ENCODE measurements at places on chromosomes 3 and 15. TPM values are rescaled to one million over a fixed set of nuclear protein-coding genes. Genes with fewer than 3 reads are reported as not detected.

The AGBL1 gene
- under 0.01 TPM for total RNA-seq

The RTP4 gene
- 2.2 TPM for total RNA-seq

The ZNF660 gene
- 0.21 TPM for total RNA-seq

The IGSF10 gene
- 0.10 TPM for total RNA-seq

The ST3GAL6 gene
- total RNA-seq = 5.5 TPM

The SERPINI2 gene
- total RNA-seq = not detected

The GREM1 gene
- 0.10 TPM for total RNA-seq

The TUSC7 gene
- total RNA-seq = not detected

The ALCAM gene
- 13.4 TPM for total RNA-seq

The CLDN18 gene
- under 0.01 TPM for total RNA-seq

The GOLGA6L7 gene
- not detected for total RNA-seq

Measured in mononuclear cell (primary cell).